ENCODE measurements at places on chromosomes 4 and X.
A peak's percentile ranks its signal among the peaks of the same experiment; 100 is the strongest.

- DNase-seq, result no peak
Observed at GRCh38 chrX:16610121-16610621, 39.8 kb upstream of the S100G start.

DNA sequence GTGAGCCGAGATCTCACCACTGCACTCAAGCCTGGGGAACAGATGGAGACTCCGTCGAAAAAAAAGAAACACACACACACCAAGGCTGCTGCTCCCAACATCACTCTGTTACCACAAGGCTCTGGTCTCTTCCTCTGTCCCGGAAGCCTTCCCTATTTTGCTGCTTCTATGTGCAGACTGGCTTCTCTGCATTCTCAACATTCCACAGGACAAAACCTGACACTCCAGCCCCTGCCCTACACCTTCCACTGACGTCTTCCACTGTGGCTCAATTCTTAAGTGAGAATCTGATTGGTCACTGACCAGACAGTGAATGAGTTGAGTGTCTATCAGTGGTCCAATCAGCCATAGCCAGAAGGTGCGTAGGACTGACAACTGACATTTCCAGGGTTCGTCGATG, 5.9 kb downstream of the ODAPH start:
- DNase-seq, result no peak

GRCh38 chrX:793216-793770, 162.7 kb downstream of the SHOX start:
- DNase-seq, result no peak

DNA sequence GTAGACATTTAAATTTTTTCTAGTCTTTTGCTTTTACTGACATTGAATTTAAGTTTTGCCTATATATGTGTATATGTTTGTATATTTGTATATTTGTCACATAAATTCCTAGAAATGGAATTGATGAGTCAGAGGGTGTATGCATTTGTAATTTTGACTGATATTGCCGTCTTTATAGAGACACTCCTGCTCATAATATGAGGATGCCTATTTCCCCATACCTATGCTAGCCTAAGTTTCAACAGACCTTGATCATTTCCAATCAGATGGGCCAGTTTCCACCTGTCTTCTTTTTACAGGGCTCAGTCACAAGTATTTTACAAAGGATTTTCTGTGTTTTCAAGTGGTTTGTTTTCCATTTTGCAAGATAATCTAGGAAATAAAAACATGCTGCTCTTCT, 10.8 kb downstream of the PDLIM5 start:
- no peak for DNase-seq

DNA sequence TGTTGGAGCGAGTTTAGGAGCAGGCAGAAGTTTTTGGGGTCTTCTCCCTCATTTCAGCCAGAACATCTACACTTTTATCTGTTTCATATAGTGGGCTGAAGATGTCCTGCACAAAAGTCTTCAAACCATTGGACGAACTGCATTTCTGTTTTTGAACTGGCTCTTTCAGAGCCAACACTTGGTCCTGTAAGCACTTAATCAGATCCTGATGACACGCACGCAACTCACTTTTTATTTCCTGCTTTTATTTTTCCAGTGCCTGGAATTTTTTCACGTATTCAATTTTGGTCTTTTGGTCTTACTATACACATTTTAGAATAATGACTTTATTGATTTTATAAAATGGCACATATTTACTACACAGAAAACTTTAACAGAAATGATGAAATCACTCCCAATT, 40.2 kb upstream of the NKX3-2 start:
- no peak for DNase-seq

DNA sequence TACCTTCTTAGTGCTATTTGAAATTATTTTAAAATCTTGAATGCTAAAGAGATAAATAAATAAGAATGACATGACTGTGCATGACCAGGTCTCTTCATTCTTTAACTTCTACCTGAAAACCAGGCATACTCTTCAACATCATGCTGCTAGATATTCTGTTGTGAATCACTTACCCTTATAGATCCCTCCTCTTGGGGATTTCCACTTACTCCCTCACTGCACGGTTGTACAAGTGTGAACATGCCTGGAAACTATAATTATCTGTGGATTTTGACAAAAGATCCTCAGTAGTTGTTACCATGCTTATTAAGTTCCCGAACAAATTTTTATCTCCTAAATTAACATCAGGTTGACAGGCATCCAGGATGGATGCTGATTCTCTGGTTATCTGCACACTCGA, 54.3 kb downstream of the ADGRL3 start:
- no peak for DNase-seq

DNA sequence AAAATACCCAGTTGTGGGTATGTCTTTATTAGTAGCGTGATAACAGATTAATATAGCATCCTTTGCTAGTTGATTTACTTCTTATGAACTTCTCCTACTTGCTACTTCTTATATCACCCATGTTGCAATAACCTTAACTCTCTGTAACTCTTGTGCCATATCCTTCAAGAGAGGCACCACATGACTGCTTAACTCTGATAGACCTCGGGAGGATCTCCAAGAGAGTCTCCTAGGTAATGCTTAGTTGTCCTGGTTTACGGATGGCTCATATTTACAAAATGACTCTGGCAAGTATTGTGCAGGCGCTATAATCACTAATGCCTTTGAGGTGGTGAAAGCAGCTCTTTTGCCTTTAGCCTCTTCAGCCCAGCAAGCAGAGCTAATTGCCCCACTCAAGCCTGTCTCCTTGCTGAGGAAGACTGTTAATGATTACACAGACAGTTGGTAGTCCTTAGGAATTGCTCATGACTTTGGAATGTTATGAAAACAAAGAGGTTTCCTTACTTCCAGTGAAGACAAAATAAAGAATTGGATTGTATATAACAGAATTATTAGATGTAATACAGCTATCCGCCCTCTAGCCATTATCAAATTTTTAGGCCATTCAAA, 1305.8 kb downstream of the PCDH7 start:
- peak; percentile 33 for DNase-seq

DNA sequence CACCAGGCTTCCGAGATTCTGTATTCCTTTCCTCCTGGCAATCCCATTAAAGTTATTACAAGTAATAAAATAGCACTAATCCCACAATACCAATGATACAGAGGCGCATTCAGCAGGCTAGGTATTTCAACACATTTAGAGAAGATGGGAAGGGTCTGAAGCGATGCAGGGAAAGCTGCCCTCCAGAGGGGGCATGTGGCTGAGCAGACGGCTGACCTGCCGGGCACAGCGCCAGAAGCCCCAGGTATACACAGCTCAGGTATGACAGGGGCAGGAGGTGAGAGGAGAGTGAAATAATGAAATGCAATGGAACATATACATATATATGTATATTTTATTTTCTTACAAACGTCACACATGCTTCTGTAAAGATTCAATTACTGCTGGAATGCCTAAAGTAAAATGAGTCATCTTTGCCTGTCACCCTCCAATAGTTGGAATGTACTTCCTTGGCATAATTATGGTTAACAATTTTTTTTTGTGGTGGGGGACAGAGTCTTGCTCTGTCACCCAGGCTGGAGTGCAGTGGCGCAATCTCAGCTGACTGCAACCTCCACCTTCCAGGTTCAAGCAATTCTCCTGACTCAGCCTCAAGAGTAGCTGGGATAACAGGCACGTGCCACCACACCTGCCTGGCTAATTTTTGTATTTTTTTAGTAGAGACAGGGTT, 21.3 kb upstream of the CDKN2AIP start:
- DNase-seq, result no peak

DNA sequence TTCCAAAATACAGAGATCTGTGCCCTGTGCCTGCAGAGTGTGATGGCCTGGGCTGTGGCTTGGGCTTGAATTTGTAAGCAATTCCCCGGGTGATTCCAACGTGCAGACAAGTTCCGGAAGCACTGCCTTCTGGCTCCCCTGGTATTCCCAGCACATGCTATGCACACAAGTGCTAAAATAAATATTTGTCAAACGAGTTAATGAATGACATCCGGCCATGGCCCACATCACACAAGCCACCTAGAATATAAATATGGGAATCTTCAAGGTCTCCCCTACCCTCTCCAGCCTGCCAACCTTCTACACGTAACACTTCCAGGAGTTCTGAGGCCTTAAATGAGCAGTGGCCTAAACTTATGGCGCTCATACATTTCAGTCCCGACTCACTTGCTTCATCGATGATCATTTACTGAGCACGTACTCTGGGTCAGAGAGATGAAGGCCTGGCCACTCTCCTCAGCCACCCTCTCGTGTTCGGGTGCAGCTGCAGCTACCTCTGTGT, 21.3 kb downstream of the DCTD start:
- DNase-seq, result no peak

- DNase-seq, result no peak
Observed at GRCh38 chr4:47251348-47252135, 212.0 kb downstream of the COMMD8 start.

GRCh38 chr4:148292686-148293085, 149.5 kb downstream of the NR3C2 start:
- no peak for DNase-seq

DNA sequence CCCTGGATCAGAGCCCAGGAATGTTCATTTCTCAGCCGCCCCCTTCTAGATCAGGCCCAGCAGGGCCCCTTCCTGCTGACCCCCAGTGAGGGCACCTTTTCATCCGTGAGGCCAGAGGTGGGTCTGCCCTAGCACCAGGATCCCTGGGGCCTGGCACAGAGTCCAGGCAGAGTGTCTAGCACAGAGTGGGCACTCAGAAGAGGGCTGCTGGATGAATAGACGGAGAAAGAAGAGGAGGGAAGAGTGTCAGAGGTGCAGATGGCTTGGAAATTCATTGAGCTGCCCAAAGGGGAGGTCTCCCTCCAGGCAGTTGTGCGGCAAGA, 106.5 kb downstream of the CPZ start:
- no peak for DNase-seq

GRCh38 chrX:112067601-112068000, 15.0 kb downstream of the TRPC5 start:
- DNase-seq, result no peak

GRCh38 chrX:97639526-97639925, 755.8 kb downstream of the RPA4 start:
- peak; percentile 83 for DNase-seq

GRCh38 chr4:177064729-177065394, 244.8 kb upstream of the NEIL3 start:
- peak; percentile 84 for DNase-seq

GRCh38 chr4:47451657-47452056, 11.8 kb downstream of the COMMD8 start:
- no peak for DNase-seq

DNA sequence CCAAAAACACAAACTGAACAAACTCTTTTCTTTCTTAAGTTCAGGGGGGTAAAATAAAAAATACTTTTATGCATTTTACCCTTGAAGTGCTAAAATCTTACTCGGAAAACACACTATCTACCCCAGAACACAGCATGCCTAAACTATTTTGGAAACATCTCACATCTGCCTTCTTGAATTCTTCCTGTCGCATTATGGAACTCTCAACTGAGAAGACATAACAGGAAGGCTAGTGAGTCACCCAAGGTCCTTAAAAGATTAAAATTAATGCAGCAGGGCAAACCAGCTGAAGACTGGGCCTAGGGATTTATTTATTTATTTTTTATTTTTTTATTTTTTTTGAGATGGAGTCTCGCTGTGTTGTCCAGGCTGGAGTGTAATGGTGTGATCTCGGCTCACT, 208.2 kb downstream of the APBB2 start:
- DNase-seq, result no peak

DNA sequence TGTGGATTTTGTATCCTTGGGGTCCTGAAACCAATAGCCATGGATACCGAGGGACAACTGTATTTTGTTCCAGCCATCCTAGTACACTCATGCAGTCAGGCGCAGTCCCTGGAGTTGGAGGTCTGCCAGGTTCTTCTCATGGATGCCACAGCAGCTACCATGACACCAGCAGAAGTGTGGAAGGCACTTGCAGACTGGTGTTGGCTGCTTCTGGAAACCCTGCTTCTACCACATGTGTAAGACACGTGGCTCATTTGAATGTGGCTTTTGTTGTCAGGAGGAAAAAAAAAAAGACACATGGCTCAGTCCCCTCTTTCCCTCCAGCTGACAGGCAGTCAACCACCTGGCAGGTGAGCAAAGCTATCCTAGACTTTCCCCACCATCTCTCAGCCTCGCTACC, 19.4 kb downstream of the DRD5 start:
- DNase-seq, result no peak

DNA sequence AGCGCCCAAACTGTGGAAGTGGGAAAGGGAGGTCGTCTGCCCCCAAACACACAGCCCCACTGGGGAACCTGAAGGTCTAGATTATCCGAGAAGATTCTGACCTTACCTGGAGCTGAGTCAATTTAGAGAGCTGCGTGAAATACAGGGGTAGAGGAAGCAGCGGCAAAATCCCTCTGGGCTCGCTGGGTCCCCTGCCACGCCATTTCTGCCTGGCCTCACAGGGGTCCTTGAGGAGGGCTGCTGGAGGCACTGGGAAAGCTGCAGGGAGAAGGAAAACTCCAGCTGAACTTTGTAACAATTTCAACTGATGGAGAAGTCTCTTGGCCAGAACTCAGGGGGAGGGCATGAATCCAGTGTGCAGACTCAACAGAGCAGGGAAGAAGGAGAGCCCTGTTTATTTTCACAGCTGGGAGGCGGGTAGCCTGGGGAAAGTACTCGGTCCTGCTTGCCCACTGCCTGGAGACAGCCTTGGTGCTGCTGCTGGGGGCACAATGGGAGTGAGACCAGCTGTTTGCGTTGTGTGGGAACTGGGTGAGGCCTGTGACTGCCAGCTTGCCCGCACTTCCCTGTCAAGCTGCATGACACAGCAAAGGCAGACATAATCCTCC, 93.2 kb upstream of the MAPK10 start:
- DNase-seq, result peak; percentile 48

DNA sequence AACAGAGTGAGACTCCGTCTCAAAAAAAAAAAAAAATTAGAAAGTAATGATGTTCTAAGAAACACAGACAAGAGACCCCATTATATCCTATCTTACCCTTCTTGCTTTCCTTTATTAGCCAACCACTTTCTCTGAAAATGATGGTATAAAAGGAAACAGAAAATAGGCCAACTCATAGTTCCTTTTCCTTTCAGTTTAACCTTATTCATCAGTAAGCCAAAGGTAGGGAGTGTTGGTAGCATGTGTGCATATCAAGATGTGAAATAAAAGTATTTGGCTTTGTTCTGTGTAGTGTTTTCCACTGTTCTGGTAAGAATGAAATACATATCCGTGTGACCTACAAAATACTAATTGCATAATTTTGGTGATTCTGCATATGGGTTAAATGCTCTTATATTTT, 266.6 kb downstream of the ZNF674 start:
- DNase-seq, result no peak

GRCh38 chr4:123127218-123127617, 204.8 kb upstream of the NUDT6 start:
- DNase-seq, result no peak

DNA sequence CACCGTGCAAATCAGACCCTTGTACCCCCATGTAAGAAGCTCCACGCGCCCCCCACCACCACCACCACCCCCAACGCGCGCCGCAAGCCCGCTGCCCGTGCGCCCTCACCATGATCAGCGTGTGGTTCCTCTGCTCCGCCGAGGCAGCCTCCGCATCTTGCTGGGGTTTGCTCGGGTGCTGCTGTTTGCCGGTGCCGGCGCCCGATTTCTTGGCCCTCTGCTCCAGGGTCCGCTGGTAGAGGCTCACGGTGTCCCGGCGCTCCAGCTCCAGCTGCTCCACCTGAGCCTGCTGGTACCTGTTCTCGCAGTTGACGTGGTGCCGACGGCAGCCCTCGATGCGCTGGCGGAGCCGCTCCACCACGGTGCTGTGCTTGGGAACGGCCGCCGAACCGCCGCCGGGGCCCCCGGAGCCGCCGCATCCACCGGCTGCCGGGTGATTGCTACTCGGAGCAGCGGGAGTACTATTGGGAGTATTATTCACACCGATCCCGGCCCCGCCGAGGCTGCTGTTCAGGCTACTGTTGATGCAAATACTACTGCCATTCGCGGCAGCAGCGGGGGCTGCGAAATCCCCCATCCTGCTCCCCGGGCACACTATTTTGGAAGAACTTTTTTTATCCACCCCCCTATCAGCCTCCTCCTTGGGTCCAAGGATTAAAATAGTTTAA, 1.1 kb downstream of the MAML3 start:
- DNase-seq, result peak; percentile 33

All from NCI-H524 (cell line).